A549 treated with ZK216348 at 1 μM for 4 hours (cell line): ENCODE measurements at places on chromosomes 3 and 15. TPM values are rescaled to one million over a fixed set of nuclear protein-coding genes. Genes with fewer than 3 reads are reported as not detected.

ALDH1A3 gene
- 16.2 to 19.9 TPM (median 18.9 TPM) in 5 replicates for total RNA-seq

TMEM207 gene
- not detected in 5 replicates for total RNA-seq

TTC23 gene
- total RNA-seq = 9.1 to 15.8 TPM (median 10.0 TPM) in 5 replicates

TP63 gene
- 0.14 to 0.34 TPM (median 0.27 TPM) in 5 replicates for total RNA-seq

MAP2K1 gene
- 77.9 to 120 TPM (median 113 TPM) in 5 replicates for total RNA-seq
